MV-4-11 (cell line): ENCODE measurements at places on chromosomes 16 and 17.

DNA sequence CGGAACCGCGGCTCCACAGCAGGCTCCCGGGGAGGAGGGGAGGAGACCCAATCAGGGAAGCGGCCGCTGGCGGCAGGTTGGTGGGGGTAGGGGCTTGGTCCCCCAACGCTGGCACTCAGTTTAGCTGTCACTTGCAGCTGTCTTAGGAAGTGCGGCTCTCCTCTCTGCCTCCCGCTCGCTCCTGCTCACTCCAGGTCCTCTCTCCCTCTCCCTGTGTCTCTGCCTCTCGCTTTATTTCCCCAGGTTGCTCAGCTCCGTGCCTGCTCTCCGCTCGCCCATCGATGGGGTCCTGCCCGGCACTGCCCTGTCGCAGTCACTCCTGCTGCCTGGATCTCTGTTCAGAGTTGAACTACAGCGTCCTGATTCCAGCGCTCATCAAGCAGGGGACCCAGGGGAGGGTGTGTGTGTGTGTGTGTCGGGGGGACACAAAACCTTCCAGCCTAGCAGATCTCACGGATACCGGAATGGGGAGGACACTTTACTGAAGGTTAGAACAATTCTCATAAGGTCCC lies 145.6 kb downstream of the ENGASE start:
- no peak for DNase-seq

- DNase-seq: no peak
Observed at GRCh38 chr17:50210240-50211225, 9.1 kb upstream of the COL1A1 start.

- DNase-seq: no peak
Observed at GRCh38 chr17:69485901-69486643, 71.6 kb downstream of the MAP2K6 start.

- no peak for DNase-seq
Observed at GRCh38 chr17:78939615-78940014, 14.4 kb upstream of the TIMP2 start.

- no peak for DNase-seq
Observed at GRCh38 chr17:37737081-37737480, 7.8 kb downstream of the HNF1B start.

DNA sequence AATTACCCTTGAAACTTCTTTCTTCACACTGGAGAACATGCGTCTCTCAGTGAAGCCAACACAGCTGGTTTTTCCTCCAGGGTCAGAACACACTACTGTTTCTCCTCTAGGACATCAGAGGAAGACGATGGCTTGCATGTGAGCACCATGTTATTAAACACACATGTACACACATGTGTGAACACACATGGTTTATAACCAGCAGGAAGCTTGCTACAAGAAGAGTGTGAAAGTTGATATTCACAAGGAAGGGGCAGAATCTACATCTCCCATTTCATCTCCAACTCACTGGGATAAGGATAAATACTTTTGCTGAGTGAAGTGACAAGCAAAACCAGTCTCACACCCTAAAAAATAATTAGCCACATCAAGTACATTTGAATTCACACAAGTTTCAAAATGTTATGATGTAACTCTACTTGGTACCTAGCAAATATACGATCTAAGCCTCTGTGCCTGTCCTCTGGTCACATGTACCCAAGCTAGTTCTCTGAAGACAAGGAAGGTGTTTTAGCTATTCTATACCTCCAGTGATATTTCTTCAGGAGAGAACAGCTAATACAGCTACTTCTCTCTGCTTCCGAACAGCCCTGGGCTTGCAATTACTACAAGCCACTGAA lies 127.7 kb downstream of the PARN start:
- no peak for DNase-seq

DNA sequence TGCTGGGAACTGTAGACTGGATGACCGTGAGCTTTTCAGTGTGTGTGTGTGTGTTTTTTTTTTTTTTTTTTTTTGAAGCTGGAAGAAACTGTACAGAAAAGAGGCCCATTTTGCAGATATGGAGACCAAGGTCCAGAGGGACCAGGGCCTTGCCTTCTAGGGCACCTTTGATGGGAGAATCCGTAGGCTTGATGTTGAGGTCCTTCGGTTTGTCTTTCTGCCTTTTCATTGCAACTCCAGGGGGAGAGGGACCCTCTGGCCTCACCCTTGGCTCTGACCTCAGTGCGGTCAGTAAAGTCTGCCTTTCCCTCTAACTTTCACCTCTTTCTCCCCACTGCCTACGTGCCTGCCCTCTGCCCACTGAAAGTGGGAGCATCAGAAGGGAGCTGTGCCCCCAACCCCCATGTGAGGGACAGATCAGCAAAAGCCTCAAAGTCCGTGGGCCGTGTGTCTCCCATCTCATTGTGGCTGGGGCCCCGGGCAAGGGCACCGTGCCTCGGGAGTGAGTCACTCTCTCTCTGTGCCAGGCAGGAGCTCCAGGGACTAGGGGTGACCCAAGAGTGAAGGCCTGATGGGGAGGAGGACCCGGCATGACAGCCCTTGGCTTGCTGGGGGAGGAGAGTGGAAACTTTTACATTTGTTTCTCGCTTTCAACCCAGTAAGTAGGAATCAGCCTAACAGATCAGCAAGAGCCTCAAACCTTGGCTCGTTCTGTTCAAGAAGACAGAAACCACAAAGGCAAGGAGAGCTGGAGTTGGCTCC lies 123.6 kb downstream of the CMIP start:
- peak; percentile 29 for DNase-seq
